ENCODE measurements at places on chromosomes 6 and 20.

GRCh38 chr6:116011520-116011919 is 49.2 kb downstream of the FRK start:
- peak; percentile 11 for DNase-seq

- DNase-seq, result no peak
These were observed 406.2 kb upstream of the NOX3 start for GRCh38 chr6:155861821-155862220.

- DNase-seq, result no peak
These were observed 447.5 kb upstream of the HSF2 start for GRCh38 chr6:121951918-121952379.

- no peak for DNase-seq
These were observed 203.3 kb upstream of the PLCB4 start for GRCh38 chr20:8865636-8866035.

- no peak for DNase-seq
These were observed 2.8 kb upstream of the COL20A1 start for GRCh38 chr20:63290136-63290676.

DNA sequence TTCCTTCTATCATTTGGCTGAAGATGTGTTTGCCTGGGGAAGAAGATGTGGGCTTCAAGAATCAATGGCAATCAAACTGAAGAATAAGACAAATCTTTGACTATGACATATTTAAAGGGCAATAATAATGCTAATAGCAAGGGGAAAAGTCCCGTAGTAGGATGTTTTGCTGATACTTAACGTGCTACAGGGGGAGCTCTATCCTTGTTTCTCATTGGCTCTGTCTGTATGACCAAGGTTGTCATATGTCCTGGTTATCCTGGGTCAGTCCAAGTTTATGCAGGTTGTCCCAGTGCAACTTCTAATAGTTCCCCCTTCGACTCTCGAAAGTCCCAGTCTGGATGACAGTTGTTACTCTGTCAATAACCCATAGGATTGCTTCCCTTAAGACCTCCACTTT is 321.3 kb downstream of the DHX35 start:
- no peak for DNase-seq

DNA sequence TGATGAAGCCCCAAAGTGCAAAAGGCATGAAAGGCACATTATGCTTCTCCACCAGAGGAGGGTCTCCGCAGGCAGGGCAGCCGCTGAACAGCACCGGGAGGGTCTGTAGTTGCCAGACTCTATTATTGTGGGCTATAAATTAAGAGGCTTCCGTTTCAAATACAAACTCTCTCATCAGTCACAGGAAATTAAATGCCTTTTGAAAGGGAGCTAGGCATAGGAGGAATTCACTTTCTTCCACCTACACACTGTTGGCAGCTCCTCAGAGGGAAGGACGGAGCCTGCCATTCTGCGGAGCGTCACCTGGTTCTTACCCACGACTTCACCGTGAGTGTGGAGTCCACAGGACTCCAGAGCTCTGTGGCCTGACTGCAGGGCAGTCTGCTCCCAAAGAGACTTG is 140.8 kb upstream of the AGPAT4 start:
- DNase-seq, result no peak

DNA sequence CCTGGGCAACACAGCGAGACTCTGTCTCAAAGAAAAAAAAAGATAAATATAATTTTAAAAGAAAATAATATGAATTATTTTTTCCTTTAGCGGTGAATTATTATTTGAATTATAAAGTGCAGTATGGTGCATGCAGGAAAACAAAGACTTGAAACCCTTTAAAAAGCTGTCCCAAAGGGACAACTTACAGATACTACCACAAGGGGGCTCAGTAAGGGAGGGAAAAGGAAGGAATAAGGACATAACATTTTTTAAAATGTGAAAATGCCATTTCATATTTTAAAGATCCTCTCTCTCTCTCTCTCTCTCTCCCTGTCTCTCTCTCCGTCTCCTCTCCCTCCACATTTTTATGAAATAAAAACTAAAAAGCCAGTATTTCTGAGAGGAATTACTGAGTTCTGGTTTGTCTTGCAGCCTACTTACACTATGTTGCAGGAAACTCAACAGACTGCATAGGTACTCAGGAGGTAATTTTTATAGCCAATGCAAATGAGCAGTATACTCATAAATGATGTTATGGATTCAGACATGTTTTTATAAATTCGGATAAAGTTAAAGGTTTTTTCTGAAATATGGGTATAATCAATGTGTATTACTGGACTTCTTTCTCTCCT is 455.0 kb upstream of the GJE1 start:
- no peak for DNase-seq

DNA sequence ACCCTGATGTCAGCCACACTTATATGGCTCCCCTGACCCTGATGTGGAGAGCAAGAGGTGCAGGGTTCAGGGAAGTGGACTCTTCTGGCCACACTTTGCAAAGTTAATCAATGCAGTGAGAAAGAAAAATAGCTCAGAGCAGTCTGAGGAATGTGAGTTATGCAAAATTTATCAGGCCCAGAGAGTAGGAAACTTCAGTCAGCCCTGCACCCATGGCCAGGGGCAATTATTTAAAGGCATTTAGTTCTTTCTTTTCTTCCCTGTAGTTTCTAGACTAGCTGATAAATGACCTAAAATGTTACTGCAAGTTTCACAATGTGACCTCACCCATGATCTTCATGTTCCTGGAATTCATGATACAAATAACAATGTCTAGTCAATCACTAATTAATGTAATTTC is 143.7 kb upstream of the GGTLC1 start:
- no peak for DNase-seq

GRCh38 chr6:14910692-14911547 is 334.9 kb upstream of the JARID2 start:
- DNase-seq, result no peak

- DNase-seq, result no peak
These were observed 385.2 kb downstream of the KIF16B start for GRCh38 chr20:16187956-16188616.

Data from activated T-helper 9 cell treated with anti-CD3 and anti-CD28 coated beads, Interleukin-2, amount 50 U/mL, for 16 hours (primary cell).